Pancreas (tissue), 10 donors: ENCODE measurements at places on chromosomes 6 and 20. TPM values are rescaled to one million over a fixed set of nuclear protein-coding genes. Genes with fewer than 3 reads are reported as not detected.

DNA sequence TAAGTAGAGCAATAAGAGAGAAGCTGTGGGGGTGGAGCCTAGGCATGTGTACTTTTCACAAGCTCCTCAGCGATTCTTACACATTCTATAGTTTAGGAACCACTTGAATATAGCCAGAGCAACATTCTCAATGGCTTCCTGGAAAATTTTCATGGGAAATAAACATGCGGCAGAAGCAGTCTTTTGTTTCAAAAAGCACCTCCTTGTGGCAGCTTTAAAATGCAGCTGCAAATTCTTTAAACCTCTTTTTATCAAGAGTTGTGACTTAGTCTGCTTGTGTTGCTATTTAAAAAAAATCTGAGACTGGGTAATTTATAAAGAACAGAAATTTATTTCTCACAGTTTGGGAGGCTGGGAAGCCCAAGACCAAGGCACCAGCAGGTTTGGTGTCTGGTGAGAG, 23.8 kb downstream of the NKX2-2 start:
- H3K36me3 ChIP-seq, result no peaks in the 10 kb centered on the region
- H3K4me1 ChIP-seq, result no peaks in the 10 kb centered on the region
- no peak for DNase-seq
- no peak overlapping the region for H3K27ac ChIP-seq
- H3K27me3 ChIP-seq, result no peaks in the 10 kb centered on the region
- H3K4me3 ChIP-seq, result no peak overlapping the region

- no peak overlapping the region for H3K4me3 ChIP-seq
- no peak overlapping the region for H3K27ac ChIP-seq
- H3K27me3 ChIP-seq, result no peaks in the 10 kb centered on the region
- H3K36me3 ChIP-seq, result no peaks in the 10 kb centered on the region
Measured at GRCh38 chr6:51277474-51277873, 458.8 kb downstream of the TFAP2B start.

GRCh38 chr20:57656252-57656820, 36.1 kb upstream of the ZBP1 start:
- no peak for DNase-seq
- no peak overlapping the region for H3K27ac ChIP-seq
- H3K27me3 ChIP-seq, result no peaks in the 10 kb centered on the region

Gene SCGN
- total RNA-seq, result 32.8 TPM

Gene BHLHE23
- total RNA-seq, result not detected

Gene CNBD2
- total RNA-seq, result 2.3 TPM

DNA sequence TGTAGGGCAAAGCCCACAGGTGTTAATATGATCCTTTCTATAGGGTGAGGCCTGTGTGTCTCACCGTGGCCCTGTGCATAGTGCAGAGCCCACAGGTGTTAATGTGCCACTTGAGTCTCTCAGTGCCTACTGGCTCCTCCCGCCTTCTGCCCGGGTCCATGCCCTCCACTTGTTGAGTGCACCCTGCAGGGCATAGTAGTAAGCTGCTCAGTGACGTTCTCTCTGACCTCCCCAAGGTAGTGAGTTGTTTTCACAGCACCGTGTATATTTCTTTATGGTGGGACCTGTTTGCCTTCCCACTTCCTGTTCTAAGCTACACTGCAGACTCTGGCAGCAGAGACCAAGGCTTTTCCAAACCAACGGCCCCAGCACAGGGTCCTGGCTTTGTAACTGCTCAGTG, 64.5 kb upstream of the SLC22A1 start:
- DNase-seq, result no peak
- no peak overlapping the region for H3K4me3 ChIP-seq
- no peaks in the 10 kb centered on the region for H3K4me1 ChIP-seq
- H3K27me3 ChIP-seq, result no peaks in the 10 kb centered on the region
- H3K27ac ChIP-seq, result no peak overlapping the region
- H3K36me3 ChIP-seq, result peaks cover 5% of the 10 kb centered on the region

DNA sequence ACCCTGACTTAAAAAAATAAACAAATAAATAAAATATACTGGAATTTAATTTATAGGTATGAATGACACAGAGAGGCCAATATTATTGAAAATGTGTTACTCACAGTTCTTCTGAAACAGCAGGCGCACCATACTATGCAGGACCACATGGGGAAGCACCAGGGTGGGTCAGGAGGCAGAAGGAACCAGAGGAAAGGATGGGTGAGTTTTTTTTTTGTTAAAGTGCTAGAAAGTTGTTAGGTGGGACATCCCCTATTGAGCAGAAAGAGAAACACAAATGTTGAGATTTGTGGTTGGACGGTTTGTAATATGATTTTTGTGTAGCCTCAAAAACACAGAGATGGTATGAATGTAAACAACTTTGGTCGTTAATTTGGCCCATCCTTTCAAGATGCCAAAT, 26.0 kb downstream of the PTPRA start:
- no peaks in the 10 kb centered on the region for H3K36me3 ChIP-seq
- DNase-seq, result no peak
- no peak overlapping the region for H3K4me3 ChIP-seq
- H3K27me3 ChIP-seq, result no peaks in the 10 kb centered on the region

Gene C6orf120
- 13.7 TPM for total RNA-seq

DNA sequence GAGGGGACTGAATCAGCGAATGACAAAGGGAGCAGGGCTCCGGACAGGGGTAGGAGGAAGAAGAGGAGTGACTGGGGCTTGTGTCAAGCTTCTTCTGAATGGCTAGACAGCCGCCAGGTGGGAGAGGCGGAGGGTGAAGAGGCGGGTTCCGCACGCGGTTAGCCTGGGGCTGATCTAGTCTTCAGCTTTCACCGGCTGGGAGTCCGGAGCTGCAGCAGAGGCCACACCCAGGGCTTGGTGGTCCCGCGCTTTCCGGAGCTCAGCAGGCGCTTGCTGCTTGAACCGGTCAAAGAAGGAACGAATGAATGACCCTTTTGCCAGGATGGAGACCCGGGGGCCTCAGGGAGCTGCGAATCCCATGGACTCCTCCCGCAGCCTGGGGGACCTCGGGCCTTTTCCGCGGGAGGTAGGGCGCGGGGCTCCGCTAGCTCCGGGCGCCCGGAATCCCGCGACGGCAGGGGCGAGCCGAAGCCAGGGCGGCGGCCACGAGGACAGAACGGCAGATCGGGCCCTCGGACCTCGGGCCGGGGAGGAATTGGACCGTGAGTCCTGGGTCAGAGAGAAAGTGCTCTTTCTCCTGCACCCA, at the start of gene C6orf141:
TSS of gene C6orf141 (plus strand) at position 177 of the 586 bp plus-strand sequence. CDS start at position 302, 125 bp downstream.
- H3K27me3 ChIP-seq, result no peaks in the 10 kb centered on the region
- no peaks in the 10 kb centered on the region for H3K36me3 ChIP-seq
- H3K4me1 ChIP-seq, result peaks cover 7% of the 10 kb centered on the region
- H3K4me3 ChIP-seq, result peak within 1 kb of the TSS; percentile 30

Gene ARFGEF3
- total RNA-seq, result 13.7 TPM
